ENCODE measurements at places on chromosomes 4 and X. TPM values are rescaled to one million over a fixed set of nuclear protein-coding genes. Genes with fewer than 3 reads are reported as not detected.
A peak's percentile ranks its signal among the peaks of the same experiment; 100 is the strongest.

- no peak for DNase-seq
Observed at GRCh38 chr4:36177946-36178345, 66.4 kb downstream of the ARAP2 start.

DNA sequence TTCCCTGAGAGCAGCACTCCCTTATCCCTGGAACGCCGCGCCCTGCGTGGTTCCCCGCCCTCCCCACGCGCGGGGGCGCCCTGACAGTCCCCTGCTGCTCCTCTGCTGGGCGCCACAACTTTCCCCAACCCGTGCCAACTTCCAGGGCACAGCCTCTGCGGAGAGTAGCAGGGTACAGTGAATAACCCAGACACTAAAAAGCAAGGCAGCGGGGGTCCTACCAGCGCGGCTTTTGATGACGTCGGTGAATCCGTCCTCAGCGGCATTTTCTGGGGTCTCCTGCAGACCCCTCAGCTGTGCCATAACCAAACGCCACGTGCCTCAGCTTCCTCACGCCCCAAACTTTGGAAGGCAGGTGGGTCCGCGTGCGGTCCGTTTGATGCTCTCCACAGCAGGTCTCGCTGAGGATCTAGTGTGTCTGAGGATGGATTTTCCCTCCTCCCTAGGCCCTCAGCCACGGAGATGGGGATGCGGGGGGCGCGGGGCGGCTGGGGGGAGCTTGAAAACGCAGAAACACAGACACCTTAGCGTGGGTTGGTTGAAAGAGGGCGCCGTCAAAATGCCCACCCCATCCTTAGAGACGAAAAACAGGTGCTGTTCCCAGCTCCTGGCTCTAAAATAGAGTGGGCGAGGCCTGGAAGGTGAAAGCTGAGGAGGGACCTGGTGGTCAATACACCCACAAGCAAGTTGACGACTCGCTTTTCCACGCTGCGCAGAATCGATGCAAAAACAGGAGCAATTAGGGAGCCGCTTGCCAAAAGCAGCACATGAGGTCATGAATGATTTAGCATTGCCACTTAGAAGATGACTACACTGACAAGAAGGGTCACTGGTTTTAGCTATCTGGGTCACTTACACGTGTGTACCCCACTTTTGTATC is 405.6 kb downstream of the FAM47A start:
- DNase-seq: peak; percentile 28

The STATH gene
- not detected for total RNA-seq

The PDZD4 gene
- 8.5 TPM for total RNA-seq

- DNase-seq: peak; percentile 54
Observed at GRCh38 chr4:76198411-76199237, 15.0 kb downstream of the SCARB2 start.

DNA sequence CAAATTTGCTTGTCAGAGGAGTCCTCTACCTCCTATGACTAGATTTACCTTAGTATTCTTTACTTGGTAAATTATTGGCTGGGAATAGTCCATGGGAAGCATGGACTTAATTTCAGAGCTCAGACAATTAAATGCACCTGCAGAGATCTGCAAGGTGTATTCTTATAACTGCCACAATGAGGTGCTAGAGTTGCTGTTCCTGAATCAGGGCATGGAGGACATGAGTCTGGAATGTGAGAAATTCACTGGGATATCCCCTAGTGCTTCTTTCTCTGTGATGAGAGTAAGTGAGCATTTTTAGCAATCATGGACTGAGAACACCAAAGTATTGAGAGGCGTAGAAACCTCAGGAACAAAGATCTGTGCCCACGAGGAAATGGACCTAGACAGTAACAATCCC is 32.9 kb upstream of the GRID2 start:
- no peak for DNase-seq

GRCh38 chrX:97367125-97367524 is 483.4 kb downstream of the RPA4 start:
- DNase-seq: no peak

- DNase-seq: no peak
Observed at GRCh38 chr4:55912249-55912648, 36.5 kb upstream of the CEP135 start.

- no peak for DNase-seq
Observed at GRCh38 chr4:151347490-151348235, 22.3 kb upstream of the SH3D19 start.

GRCh38 chr4:744212-744841 is 38.7 kb downstream of the PCGF3 start:
- DNase-seq: no peak

Measured in lower lobe of right lung (tissue), 2 donors.